ENCODE measurements at places on chromosomes 13 and 19.

- DNase-seq, result no peak
These were observed 9.0 kb downstream of the SIGLEC5 start for GRCh38 chr19:51621178-51621577.

GRCh38 chr19:23070353-23071146, 46.3 kb upstream of the ZNF730 start:
- DNase-seq, result no peak

DNA sequence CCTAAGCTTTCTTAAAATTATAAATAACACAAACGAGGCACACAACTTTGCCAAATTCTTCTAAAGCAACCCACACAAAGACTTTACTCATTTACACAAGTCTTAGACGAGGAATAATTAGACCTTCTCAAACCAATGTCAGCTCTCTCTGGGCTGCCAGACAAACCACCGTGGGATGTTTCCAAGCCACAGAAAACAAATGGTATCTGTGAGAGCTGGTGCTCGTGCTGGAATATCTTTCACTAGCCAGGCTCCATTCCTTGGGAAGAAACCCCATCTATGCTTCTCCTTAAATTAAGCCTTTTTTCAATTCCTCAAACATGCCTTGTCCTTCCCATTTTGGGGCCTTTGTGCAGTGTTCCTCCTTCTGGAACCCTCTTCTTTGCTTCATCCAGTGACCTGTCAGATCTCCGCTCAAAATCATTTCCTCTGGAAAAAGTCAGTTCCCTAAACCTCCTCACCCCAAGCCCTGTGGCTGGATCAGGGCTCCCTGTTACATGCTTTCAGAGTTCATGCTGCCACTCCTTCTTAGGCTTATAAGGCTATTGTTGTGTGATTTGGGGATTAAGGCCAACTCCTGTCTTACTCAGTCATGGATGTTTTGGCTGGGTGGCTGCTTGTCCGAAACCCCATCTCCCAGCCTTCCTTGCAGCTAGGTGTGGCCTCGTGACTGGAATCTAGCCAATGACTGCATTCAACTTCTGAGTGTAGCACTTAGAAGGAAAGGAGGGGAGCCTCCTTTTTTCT, 64.2 kb upstream of the GTF2F2 start:
- DNase-seq, result no peak

- DNase-seq, result peak; percentile 51
These were observed 8.8 kb upstream of the TNFSF9 start for GRCh38 chr19:6521718-6522646.

DNA sequence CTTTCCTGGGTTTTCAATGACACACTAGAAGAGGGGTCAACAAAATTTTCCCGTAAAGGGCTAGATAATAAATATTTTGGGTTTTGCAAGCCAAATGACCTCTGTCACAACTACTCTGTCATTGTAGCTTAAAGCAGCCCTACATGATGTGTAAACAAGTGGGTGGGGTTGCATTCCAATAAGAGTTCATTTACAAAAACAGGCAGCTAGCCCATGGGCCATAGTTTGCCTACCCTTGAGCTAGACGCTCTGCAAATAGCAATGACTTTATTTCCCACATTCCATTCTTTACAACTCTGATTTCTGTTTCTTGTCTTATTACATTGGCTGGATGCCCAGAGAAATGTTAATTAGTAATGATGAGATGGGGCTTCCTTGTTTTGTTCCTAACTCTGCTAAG, 76.0 kb downstream of the ZNF557 start:
- DNase-seq, result no peak

Measured in activated CD4-positive, alpha-beta T cell treated with anti-CD3 and anti-CD28 coated beads, Interleukin-2, amount 50 U/mL, for 1 hour (primary cell).